Activated naive CD4-positive, alpha-beta T cell treated with anti-CD3 and anti-CD28 coated beads, Interleukin-2, amount 50 U/mL, for 72 hours (primary cell): ENCODE measurements at places on chromosomes 3 and 15.

DNA sequence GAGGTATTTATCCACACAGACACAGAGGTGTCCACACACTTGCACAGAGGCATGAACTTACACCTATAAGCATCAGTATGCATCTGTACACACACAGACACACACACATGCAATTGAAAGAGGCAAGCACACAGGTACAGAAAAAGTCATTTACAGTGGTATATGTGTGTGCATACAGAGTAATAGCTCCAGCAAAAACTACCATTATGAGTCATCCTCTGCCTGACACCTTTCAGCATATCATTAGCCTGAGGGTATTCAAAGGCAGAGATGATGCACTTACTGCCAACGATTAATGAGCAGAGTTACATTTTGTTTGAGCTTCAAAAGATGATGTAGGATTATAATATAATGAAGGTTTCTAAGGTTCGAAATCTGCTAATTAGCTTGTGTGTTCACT is 100.3 kb upstream of the TPRG1 start:
- DNase-seq: no peak

DNA sequence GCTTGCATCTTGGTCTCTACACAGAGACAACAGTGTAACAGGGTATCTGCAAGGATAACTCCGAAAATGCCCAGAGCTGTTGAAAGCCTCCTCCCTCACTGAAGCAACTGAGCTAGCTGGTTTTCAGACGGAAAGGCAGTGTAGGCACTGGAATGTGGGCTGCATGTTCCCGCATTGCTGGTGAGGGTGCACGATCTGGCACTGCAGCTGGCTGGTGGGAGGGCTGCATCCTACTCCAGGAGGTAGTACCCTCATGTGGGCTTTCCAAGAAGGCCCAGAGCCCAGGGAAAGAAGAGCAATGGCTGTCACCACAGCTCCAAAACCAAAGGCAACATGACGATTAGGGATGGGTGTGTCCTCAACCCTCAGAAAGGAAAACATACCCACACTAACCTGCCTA is 28.7 kb upstream of the RPS17 start:
- DNase-seq: no peak

DNA sequence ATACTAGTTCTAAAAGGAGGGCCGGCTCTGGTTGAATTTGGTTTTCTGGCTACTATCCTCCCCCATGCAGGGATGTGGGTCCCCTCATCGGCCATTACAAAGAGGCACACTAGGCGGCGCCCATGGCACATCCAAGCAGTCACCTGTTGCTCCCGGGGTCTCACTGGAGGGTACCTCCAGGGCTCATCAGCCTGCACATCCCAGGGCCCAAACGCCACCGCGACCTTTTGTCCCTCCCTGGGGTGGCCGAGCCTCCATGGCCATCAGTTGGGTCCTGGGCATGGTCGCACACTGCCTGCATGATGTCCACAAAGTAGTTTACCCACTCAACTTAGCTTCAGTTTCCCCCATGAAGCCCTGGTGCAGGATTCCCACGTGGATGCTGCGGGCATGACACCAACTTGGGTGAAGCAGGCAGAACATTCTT is 28.3 kb downstream of the IDH3A start:
- no peak for DNase-seq

GRCh38 chr15:79447060-79447459 is 14.9 kb downstream of the MINAR1 start:
- DNase-seq: no peak

DNA sequence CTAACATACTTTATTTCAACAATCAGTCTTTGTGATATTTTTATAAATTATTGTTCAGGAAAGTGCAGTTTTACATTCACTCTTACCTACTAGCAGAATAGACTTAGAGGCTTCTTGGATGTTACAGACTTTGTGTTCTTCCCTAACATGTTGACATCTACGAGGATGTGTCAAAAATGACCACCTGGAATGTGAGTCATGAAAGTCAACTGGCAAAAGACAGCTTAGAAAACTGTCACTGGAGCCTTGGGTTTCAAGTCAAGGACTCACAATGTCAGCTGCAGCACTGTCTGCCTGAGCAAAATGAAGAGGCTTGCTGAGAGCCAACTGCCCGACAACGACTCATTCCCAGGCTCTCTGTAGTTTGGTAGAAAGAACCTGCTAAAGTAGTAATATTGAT is 91.5 kb downstream of the CERS3 start:
- DNase-seq: no peak
